ENCODE measurements at places on chromosomes 12 and 14. TPM values are rescaled to one million over a fixed set of nuclear protein-coding genes. Genes with fewer than 3 reads are reported as not detected.

DNA sequence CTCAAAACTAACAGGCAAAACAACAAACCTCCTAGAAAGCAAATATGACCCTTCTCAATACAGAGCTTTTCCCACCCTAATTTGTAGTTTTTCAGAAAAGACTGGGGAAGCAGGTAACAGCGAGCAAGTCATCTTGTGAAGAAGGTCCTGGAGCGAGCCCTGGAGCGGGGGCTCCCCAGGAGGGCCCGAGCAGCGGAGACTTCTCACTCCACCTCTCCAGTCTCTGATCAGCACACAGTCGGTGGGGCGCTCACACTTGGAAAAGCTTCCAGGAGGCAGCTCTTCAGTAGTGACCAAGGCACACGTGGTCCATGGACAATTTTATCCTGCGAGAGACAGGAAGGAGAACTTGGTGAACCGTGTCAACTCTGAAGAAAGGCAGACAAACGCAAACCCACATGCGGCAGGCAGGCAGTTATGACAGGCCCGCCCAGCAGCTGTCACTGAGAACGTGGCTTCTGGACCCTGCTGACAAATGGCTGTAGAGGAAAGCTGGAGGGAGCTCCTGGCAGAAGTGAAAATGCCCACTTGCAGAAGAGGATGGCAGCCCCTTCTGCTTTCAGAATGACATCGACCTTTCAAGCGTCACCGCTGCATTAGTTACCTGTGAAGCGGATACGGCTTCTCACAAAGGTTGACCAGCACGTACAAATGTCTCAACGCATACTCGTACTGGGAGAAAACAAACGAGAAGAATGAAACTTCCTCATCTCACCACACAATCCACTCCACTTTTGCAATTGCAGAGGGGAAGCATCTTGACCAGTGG is 44.2 kb downstream of the LGMN start:
- DNase-seq, result no peak

- no peak for DNase-seq
These were observed 100.8 kb downstream of the TAOK3 start for GRCh38 chr12:118271770-118272417.

- DNase-seq, result no peak
These were observed 216.9 kb downstream of the NTF3 start for GRCh38 chr12:5648692-5649359.

DNA sequence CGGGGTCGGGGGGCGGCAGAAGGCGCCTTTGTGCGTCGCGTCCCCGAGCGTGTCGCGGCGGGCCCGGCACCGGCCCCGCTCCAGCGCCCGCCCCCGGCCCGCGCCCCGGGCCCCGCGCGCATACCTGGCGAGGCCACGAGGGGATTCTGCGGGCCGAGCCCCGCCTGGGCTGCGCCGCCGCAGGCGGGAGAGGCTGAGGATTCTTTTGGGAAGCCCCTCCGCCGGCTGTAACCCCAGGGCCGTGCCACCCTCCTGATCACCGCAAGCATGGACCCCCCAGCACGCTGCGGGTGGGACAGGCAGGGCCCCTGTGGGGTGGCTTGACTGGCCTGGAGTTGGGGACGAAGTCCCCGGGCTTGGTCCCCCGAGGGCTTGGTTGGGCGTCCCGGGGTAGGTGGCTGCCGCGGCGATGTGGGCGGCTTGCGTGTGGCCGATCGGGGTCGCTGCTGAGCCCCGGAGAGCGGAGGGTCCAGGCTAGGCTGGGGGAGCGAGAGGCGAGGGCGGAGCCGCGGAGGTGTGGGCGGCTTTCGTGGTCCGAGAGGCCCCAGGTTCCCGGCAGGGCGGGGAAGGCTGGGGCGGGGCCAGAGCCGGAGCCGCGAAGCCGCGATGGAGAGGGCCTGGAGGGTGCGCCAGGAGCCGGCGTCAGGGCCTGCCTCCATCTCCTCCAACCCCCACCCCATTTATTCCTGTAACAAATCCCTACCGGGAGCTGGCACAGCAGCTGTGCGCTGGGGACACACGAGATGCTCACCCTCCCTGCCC is 28.4 kb upstream of the GPR132 start:
- no peak for DNase-seq

GRCh38 chr12:92147491-92147890 is 1.8 kb upstream of the BTG1 start:
- DNase-seq, result no peak

GRCh38 chr12:16331998-16332397 is 15.4 kb upstream of the MGST1 start:
- DNase-seq, result no peak

- DNase-seq, result no peak
These were observed 148.2 kb downstream of the ATP23 start for GRCh38 chr12:58089588-58089987.

GRCh38 chr12:94560431-94561221 is 89.7 kb downstream of the TMCC3 start:
- DNase-seq, result no peak

DNA sequence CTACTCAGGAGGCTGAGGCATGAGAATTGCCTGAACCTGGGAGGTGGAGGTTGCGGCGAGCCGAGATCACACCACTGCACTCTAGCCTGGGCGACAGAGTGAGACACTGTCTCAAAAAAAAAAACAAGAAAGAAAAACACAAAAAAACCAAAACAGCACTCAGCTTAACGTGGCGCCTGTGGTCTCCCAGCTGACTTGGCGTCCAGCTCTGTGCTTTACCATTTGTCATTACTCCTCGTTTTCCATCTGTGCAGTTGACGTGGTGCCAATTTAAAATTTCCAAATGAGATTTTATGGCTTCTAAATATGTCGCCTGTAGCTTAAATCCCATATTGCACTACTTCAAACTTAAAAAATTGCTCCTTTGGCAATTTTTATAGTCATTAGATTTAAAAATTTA is 2.0 kb downstream of the MGP start:
- DNase-seq, result no peak

DNA sequence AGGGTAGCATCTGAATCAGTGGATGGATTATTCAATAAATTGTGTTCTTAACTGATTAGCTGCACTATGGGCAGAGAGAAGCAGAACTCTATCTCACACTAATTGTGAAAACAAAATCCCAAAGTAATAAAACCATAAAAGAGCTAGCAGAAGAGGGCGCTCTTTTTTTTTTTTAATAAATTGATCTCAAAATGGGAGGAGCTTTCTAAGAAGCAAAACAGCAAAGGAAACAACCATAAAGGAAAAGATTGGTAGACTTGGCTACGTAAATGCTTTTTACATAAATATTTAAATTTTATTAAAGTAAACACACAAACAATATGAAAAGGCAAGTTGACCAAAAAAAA is 1.5 kb upstream of the TM7SF3 start:
- no peak for DNase-seq

DNA sequence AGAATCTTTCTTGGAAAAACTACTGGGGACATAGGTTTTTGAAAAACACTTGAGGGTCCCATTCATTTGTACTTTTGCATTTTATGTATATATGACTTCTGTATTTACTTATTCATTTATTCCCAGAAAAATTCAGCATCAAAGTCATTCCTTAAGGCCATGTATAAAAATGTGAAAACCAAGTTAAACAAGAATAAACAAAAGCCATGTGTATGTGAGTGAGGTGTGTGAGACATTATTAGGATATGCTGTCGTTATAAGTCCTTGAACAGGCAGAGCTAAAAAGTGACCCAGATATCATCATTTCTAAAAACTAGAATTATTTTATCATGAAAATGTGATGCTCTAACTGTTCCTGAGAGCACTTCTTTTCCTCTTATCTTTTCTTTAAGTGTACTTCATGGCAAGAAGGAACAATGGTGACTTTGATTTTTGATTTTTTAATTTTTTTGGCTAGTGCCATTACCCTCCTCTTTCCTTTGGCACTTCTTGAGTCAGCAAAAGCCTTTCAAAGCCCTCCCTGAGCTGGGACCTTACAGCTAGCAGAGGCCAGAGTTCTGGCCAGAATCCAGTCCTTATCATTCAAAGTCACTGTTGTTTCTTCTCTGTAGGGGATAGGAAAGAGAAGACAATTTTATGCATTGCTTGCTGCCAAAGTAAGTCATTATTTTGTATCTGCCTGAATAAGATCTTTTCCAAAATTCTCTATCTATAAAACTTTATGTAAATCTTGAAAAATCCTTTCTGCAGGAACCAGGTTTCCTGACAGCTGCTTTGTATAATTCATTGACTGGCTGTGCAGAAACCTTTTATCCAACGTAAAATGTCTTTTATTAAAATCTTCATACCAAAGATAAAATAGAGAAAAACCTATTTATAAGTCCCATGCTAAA is 419.7 kb upstream of the PRICKLE1 start:
- no peak for DNase-seq

DNA sequence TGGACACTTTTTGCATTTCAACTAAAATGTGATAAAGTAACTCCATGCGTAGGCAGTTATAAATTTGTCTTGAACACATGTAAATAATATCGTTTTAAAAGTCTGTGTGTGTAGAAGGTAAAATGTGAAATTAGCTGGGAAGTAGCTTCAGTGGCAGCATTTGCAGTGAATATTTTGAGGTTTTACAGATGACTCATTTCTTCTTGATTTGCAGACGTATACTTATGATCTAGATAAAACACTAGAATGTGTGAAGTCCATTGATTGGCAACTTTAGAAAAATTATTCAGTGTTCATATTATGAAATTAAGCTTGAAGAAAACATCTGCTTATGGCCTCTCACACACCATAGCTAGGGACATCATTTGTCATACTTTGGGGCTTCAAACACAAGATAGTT is 788.6 kb upstream of the NOVA1 start:
- DNase-seq, result no peak

- DNase-seq, result no peak
These were observed 6.4 kb upstream of the NTN4 start for GRCh38 chr12:95796982-95797289.

GRCh38 chr14:34064349-34064748 is 113.5 kb upstream of the EGLN3 start:
- no peak for DNase-seq

DNA sequence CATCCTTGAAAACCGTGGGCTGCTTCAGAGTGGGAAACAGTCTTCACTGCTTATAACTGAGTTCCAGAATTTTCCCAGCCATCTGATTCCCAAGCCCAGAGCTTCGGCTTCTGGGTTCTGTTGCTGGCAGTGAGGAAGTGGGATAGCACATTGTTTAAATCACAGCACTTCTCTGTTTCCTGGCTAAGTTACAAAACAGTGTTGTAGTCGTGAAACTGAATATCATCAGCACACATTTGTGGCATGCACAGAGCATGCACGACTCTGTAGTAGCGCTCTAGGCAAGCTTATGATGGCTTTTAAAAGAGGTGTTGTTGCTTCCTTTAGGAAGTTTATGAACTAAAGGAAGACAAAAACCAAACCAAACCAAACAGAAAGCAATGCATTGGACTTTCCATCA is 1005.5 kb downstream of the NRXN3 start:
- DNase-seq, result no peak

GRCh38 chr12:93214523-93215289 is 163.0 kb upstream of the NUDT4 start:
- no peak for DNase-seq

DNA sequence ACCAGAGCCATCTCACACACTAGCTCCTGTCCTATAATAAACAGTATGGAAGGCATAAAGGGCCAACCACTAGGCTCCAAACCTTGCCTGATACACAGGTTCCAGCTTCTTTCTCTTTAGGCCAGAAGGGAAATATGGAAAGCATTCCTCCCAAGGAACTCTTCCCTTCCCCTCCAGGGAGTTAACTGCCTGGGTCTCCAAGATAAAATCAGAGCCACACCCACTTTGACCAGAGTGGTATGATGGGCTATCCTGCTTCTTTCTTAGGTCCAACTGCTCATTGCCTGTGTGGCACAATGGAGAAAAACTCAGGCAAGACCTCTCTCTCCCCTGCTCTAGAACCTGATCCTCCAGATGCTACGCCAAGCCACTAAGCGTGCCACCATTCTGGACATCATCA is 2.1 kb downstream of the TSSK4 start:
- no peak for DNase-seq

- DNase-seq, result no peak
These were observed 1002.3 kb downstream of the FLRT2 start for GRCh38 chr14:86532219-86532618.

DNA sequence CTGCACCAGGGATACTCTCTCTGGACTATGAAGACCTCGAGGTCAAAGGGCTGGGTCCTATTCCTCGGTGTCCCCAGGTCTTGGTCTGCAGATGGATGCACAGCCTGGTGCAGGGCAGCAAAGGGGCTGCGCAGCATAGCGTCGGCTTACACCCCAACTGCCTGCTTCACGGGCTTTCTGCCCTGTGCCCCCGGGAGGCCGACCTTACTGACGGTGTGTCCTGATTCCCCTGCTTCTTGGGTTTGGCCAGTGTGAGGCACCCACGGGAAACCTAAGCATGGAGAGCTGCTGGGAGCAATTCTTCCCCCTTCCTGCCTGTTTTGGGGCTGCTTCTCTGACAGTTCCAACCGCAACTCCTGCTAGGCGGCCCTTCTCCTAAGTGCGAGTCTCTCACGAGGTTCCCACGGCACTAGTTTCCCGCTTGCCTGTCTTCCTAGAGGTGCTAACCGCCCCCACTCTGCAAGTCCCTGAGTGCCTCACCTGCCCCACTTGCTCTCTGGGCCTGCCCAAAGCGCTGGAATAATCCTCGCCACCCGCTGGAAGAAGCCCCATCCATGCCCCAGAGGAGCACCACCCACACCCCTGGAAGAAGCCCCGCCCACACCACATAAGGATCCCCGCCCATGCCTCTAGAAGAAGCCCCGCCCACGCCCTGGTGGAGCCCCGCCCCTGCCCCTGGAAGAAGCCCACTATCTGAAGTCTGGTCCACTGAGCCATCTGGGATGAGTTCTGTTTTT is 54.0 kb downstream of the PRIMA1 start:
- DNase-seq, result no peak

DNA sequence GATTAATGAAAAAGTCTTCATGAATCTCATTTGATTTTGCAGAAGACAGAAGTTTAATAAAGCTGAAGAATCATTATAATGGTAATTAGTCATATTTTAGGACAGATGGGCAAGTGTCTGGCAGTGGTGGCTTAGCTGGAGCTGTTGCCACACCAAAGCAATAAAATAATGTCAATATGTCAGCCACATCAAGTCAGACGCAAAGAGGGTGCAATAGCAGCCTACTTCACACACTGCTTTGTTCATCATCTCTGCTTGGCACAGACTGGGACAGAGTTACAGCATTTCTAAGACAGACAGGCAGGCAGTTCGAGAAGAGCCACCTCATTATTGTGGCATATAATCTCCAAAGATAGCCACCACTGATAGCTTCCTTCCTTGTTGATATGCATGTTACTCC is 16.9 kb upstream of the KRR1 start:
- DNase-seq, result no peak

- DNase-seq, result no peak
These were observed 37.3 kb upstream of the ATXN2 start for GRCh38 chr12:111636209-111636945.

- no peak for DNase-seq
These were observed 158.2 kb upstream of the NTF3 start for GRCh38 chr12:5273709-5274108.

- no peak for DNase-seq
These were observed 399 bp upstream of the ZNF705A start for GRCh38 chr12:8156416-8156815.

GRCh38 chr12:29148596-29148910 is 525 bp upstream of the FAR2 start:
- no peak for DNase-seq

Gene SMCO2
- 0.88 TPM for total RNA-seq

Gene ADCY4
- total RNA-seq, result 115 TPM

Gene ISM2
- 0.41 TPM for total RNA-seq

Gene ACOT2
- total RNA-seq, result 24.7 TPM

Gene LPAR5
- total RNA-seq, result not detected

Gene KLHL33
- not detected for total RNA-seq

Gene TMCC3
- 20.5 TPM for total RNA-seq

Gene SMIM41
- not detected for total RNA-seq

Gene NPFF
- not detected for total RNA-seq

Gene NTF3
- not detected for total RNA-seq

Gene CD69
- total RNA-seq, result 32.5 TPM

Gene ZNF385A
- 6.0 TPM for total RNA-seq

Gene CLEC14A
- 318 TPM for total RNA-seq

Data from glomerular endothelial cell (primary cell).